ENCODE measurements at places on chromosomes 6 and 20. TPM values are rescaled to one million over a fixed set of nuclear protein-coding genes. Genes with fewer than 3 reads are reported as not detected.

DNA sequence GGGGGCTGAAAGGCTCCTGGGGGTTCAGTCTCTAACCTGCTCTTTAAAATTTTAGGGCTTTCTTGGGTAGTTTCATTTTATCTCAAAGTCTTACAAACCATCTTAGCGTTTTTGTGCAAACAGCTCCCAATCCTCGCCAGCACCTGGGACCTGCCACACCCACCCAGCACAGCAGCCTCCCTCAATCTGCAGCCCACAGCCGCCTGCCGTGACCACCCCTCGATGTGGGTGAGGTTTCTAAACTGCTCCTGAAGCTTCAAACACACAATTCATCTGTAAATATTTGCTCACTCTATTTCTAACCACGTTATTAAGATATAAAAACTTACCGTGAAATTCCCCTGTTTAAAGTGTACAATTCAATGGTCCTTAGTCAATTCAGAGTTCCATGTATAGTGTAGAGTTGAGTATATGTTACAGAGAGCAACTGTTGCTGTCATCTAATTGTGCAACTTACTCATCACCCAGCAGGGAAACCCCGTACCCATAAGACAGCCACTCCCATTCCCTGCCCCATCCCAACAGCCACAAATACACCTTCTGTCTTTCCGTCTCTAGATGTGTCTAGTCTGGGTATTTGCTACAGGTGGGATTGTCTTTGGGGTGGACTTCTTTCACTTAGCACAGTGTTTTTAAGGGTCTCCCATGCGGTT lies 381.0 kb downstream of the TAF4 start:
- H3K4me1 ChIP-seq, result no peaks in the 10 kb centered on the region
- H3K4me3 ChIP-seq, result no peak overlapping the region
- no peaks in the 10 kb centered on the region for H3K36me3 ChIP-seq
- H3K27ac ChIP-seq, result no peak overlapping the region

DNA sequence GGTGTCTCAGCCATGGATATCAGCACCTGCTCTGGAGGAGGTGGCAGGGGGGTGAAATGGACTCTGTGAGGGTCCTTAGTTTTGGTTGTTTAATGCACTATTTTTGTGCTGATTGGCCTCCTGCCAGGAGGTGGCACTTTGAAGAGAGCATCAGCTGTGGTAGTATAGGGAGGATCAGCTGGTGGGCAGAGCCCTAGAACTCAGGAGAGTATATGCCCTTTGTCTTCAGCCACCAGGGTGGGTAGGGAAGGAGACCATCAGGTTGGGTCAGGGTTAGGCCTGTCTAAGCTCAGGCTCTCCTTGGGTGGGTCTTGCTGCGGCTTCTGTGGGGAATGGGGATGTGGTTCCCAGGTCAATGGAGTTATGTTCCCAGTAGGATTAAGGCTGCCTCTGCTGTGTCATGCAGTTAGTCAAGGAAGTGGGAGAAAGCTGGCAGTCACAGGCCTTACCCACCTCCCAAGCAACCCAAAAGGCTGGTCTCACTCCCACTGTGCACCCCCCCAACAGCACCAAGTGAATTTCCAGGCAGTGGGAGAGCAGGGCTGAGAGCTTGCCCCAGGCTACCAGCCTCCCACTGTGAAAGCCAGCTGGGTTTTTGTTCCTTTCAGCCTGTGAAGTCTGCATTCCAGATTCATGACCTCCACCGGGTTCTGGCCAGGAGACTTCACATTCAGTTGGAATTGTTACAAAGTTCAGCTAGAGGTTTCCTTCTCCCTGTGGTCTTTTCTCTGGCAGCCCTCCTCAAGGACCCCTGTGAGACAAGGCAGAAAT lies 5.7 kb upstream of the OSTM1 start:
- H3K27ac ChIP-seq, result no peak overlapping the region
- peaks cover 10% of the 10 kb centered on the region for H3K27me3 ChIP-seq
- H3K4me1 ChIP-seq, result peaks cover 19% of the 10 kb centered on the region

DNA sequence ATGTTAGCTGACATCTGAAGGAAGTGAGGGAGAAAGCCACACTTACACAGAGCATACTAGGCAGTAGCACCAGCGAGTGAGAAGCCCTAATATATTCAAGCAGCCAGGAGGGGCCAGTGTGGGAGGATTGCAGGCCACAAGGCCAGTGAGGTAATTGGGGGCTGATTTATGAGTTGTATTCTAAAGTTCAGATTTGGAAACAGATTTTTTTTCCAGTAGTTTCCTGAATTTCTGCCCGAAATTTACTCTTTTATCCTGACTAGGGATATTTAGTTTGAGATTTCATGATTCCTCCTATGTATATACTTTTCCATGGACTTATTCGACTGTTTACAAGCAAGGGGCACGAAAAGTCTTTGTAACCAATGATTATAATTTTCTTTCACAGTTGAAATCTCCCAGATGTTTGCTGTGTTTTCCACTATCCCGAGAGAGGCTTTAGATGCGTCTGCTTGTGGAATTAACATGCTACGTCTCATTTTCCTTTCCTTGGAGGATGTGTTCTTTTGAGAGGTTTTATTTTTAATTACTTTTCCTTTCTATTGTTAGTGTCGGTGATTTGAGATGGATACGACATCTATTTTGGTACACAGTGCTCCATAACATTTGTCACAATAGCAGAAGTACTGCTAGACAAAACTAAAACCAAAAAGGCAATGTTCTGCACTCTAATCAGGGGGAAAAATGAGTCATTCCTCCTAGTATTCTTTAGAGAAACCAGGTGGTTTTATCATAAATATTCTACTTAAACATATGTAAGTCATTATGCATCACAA lies 356.3 kb upstream of the HSF2 start:
- no peak overlapping the region for H3K4me3 ChIP-seq
- DNase-seq, result no peak
- H3K27me3 ChIP-seq, result no peaks in the 10 kb centered on the region
- H3K27ac ChIP-seq, result no peak overlapping the region

HLA-DRB5 gene
- not detected for total RNA-seq

ACTL10 gene
- total RNA-seq, result 1.9 TPM

GRCh38 chr6:143745166-143746133 lies 67.7 kb downstream of the PHACTR2 start:
- no peaks in the 10 kb centered on the region for H3K27me3 ChIP-seq
- H3K36me3 ChIP-seq, result no peaks in the 10 kb centered on the region
- peak overlapping the region; percentile 93 for H3K27ac ChIP-seq
- peak; percentile 72 for DNase-seq

DNA sequence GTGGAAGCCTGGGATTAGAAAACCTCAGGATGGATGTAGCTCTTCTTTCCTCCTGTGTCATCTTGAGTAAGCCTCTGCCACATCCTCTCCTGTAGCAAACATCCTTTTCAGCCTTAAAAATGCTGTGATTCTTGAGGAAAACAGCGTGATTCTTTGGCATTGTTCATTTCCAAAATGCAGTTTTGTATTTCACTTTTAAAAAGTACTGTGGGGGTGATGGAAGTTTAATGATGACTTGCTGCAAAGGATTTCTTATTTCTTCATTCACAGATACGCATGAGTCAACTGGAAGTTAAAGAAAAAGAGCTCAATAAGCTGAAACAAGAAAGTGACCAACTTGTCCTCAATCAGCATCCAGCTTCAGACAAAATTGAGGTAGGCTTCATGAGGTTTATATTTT lies 23.9 kb upstream of the SNRNP48 start:
- no peaks in the 10 kb centered on the region for H3K4me1 ChIP-seq
- no peaks in the 10 kb centered on the region for H3K27me3 ChIP-seq
- H3K4me3 ChIP-seq, result no peak overlapping the region

DNA sequence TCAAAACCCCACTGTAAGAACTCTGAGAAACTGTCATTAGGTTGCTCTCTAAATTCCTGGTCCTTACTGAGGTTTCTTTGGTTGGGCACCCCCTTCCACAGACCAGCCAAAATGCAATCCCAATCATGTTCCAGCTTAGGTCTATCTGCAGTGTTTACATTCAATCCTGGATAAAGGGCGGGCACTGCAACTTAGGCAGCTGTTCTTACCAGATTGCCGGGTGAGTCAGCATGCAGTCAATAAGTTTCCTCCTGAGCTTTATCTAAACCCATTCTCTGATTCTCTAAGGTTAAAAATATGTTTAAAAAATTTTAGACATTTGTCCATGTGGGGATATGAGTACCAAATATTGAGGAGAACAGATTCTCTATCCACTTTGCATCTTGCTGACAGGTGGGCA lies 197.8 kb downstream of the HAO1 start:
- DNase-seq, result no peak
- no peaks in the 10 kb centered on the region for H3K27me3 ChIP-seq
- no peak overlapping the region for H3K27ac ChIP-seq
- no peaks in the 10 kb centered on the region for H3K4me1 ChIP-seq
- no peaks in the 10 kb centered on the region for H3K36me3 ChIP-seq

CTCFL gene
- total RNA-seq, result 2.1 TPM

- no peaks in the 10 kb centered on the region for H3K27me3 ChIP-seq
These were observed 10.4 kb upstream of the ABHD16B start for GRCh38 chr20:63850689-63851547.

DNA sequence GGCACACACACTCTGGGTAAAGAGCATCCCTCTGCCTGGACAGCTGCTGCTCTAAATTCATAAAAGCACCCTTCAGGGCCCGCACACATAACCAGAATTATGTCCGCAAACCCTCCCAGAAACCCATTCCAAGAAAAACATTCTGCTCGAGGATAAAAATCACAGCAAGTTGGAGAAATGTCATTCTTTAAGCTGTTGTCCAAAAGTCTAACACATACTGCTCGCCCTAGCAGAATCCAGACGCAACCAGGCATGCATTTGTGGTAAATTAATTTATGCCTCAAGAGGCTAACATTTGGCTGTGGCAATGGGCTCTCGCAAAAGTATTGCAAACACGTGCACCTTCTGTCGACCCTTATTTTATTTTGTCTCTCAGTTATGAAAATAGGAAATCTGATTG lies 116.1 kb upstream of the INSM1 start:
- no peaks in the 10 kb centered on the region for H3K36me3 ChIP-seq
- peaks cover 5% of the 10 kb centered on the region for H3K4me1 ChIP-seq
- H3K27me3 ChIP-seq, result no peaks in the 10 kb centered on the region
- H3K27ac ChIP-seq, result no peak overlapping the region

DNA sequence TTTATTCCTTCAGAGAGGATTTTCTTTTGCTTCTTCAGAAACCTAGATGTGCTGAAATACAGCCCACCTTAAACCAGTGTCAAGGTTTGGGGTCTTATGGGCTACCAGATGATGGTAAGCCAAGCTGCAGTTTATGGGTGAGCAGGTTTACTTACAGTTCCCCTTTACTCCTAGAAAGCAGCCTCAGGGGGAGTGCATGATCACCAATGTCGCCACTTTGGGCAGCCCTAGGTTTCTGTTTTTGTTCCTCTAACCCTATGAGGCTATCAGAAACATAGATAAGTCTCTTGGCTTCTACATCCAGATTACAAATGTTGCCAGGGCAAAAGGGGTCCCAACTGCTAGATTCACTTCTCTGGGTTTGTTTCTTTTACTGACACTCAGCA lies 67.2 kb downstream of the TRIM27 start:
- H3K27me3 ChIP-seq, result no peaks in the 10 kb centered on the region
- H3K4me1 ChIP-seq, result peaks cover 10% of the 10 kb centered on the region
- H3K36me3 ChIP-seq, result no peaks in the 10 kb centered on the region
- no peak overlapping the region for H3K4me3 ChIP-seq
- no peak overlapping the region for H3K27ac ChIP-seq
- DNase-seq, result no peak

DNA sequence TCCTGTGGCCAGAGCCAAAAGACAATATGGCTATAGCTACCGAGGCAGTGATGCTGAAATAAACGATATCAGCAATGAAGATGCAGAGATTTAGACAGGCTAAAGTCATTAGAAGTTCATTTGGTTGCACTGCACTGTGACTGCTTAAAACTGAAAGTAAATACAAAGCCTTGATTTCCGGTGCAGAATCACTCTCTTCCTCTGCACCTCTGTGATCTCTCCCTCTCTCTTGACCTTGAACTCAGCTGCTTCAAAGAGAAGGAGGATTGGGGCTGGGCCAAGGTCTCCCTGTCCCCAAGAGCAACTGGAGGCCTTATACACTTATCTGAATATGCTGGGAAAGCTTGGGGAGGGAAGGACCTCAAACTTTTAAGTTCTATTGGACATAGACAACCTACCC lies 34.6 kb upstream of the SPACA1 start:
- H3K4me3 ChIP-seq, result no peak overlapping the region
- H3K4me1 ChIP-seq, result no peaks in the 10 kb centered on the region
- H3K27me3 ChIP-seq, result no peaks in the 10 kb centered on the region
- DNase-seq, result no peak

GRCh38 chr6:17870300-17871188 lies 116.9 kb downstream of the KIF13A start:
- H3K4me3 ChIP-seq, result no peak overlapping the region
- H3K4me1 ChIP-seq, result no peaks in the 10 kb centered on the region
- no peaks in the 10 kb centered on the region for H3K27me3 ChIP-seq
- DNase-seq, result no peak
- no peak overlapping the region for H3K27ac ChIP-seq
- no peaks in the 10 kb centered on the region for H3K36me3 ChIP-seq

POPDC3 gene
- 5.1 TPM for total RNA-seq

- peaks cover 19% of the 10 kb centered on the region for H3K36me3 ChIP-seq
- no peaks in the 10 kb centered on the region for H3K27me3 ChIP-seq
- no peaks in the 10 kb centered on the region for H3K4me1 ChIP-seq
- DNase-seq, result peak; percentile 29
These were observed 14.0 kb downstream of the RBL1 start for GRCh38 chr20:37081717-37082289.

- H3K36me3 ChIP-seq, result no peaks in the 10 kb centered on the region
- H3K27me3 ChIP-seq, result no peaks in the 10 kb centered on the region
- H3K4me1 ChIP-seq, result peaks cover 21% of the 10 kb centered on the region
- no peak for DNase-seq
- H3K27ac ChIP-seq, result no peak overlapping the region
These were observed 37.7 kb downstream of the ARHGAP18 start for GRCh38 chr6:129672341-129672682.

DNA sequence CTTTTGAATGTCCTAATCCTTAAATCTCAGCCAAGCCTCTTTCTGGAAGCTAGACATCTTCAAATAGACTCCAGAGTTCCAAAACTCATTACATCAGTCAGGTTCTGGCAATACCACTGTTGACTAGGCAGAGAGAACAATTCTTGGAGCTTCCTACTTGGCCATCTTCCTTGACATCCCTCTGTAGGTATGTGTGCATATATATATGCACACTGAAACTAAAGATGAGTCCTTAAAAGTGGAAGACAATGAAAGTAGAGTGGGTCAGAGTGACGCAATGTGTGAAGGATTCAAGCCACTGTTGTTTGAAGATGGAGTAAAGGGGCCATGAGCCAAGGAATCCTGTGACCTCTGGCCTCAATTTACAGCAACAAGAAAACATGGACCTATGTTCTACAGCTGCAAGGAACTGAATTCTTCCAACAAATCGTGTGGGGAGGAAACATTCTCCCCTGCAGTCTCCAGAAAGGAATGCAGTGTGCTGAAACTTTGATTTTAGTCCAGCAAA lies 18.7 kb upstream of the DUSP22 start:
- no peaks in the 10 kb centered on the region for H3K36me3 ChIP-seq

- H3K27me3 ChIP-seq, result no peaks in the 10 kb centered on the region
- no peak overlapping the region for H3K4me3 ChIP-seq
- H3K4me1 ChIP-seq, result peaks cover 41% of the 10 kb centered on the region
- no peak overlapping the region for H3K27ac ChIP-seq
- H3K36me3 ChIP-seq, result peaks cover 21% of the 10 kb centered on the region
- DNase-seq, result no peak
These were observed 8.5 kb downstream of the MYLIP start for GRCh38 chr6:16137451-16137801.

ACTR5 gene
- total RNA-seq, result 19.6 TPM

PLAGL1 gene
- total RNA-seq, result 0.90 TPM

ELOVL2 gene
- total RNA-seq, result 1.7 TPM

HTR1E gene
- 0.19 TPM for total RNA-seq

BTN1A1 gene
- total RNA-seq, result 0.38 TPM

Data from GM23338 (cell line).